Stimulated activated CD4-positive, alpha-beta T cell treated with anti-CD3 and anti-CD28 coated beads, Interleukin-2, amount 100 ng/mL, for 48 hours (primary cell): ENCODE measurements at places on chromosomes 2 and 18.

DNA sequence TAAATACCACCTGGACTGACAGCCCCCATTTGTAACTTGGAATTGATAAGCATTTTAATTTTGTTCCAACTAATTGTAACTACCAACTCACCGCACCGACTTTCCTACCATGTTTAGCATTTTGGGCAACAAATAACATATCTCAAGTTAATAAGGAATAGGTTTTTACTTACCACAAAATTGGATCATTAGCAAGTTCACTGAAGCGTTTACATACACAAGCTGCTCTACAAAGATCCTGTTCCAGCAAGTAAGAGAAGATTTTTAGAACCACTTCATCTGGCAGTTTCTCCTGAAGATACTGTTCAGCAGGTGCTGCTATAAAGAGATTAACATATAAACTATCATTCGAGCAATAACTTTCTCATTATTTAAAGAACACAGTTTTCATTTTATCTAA, 55.7 kb downstream of the MSH6 start:
- DNase-seq = no peak

GRCh38 chr2:160365716-160366367, 127.8 kb downstream of the RBMS1 start:
- no peak for DNase-seq

- DNase-seq = no peak
These were observed 172.9 kb downstream of the CELF4 start for GRCh38 chr18:37392648-37393047.

DNA sequence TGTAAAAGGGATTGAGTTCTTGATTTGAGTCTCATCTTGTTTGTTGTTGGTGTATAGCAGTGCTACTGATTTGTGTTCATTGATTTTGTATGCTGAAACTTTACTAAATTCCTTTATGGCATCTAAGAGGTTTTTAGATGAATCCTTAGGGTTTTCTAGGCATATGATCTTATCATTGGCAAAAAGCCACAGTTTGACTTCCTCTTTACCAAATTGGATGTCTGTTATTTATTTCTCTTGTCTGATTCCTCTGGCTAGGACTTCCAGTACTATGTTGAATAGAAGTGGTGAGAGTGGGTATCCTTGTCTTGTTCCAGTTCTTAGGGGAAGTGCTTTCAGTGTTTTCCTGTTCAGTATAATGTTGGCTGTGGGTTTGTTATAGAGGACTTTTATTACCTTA, 4.8 kb downstream of the ANKAR start:
- DNase-seq = no peak

- no peak for DNase-seq
These were observed 2.9 kb upstream of the DSG4 start for GRCh38 chr18:31373641-31374040.

DNA sequence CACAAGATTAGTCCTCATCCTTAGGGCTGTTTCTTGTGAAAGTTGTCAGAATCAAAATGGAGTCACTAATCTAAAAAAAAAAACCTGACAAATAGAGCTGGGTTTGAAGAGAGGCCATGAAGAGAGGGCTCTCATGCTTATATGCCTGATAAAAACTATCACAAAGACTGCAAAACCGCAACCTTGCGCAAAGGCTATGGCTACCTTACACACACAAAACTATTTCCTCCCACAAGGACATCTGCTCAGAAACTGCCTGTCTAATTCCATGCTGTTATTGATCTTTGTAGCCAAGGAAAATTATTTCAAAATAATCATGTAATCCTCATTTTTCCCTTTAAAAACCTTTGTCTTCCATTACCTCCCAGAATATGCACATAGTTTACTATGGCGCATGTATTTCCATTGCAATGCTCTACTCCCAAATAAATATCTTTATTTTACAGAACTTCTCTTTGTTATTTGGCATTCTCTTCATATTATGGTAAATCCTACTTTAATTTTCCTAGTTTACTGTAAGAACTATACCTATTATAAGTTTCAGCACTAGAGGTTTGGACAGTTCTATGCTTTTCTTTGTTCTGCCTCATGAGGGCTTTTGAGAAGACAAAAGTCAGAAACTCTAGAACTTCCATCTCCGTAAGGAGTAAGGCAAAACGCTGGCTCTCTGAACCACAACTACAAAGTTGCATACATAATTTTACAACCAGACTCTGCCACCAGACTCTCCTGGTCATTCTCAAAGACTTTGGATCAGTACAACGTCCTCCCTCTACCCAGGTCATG, 9.6 kb upstream of the DPYSL5 start:
- no peak for DNase-seq

DNA sequence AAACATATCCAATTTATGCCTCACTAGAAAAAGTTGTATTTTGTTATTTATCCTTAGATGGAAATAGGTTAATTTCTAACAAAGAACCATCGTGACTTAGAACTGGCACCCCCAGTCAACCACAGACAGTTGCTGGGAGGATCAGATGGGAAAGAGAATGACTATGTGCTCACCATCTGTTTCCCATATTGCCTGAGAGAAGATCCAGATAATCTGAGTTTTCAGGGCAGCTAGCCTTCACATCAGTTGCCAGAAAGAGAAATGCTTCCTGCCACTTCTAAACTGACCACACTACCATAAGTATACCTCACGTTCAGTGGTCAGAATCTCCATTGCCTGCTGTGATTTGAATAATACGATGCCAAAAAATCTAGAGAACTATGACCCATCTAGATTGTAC, 28.4 kb upstream of the NEB start:
- no peak for DNase-seq

GRCh38 chr2:234025891-234026401, 24.6 kb upstream of the SPP2 start:
- DNase-seq = no peak

- DNase-seq = no peak
These were observed 237.6 kb downstream of the PRKCE start for GRCh38 chr2:45889053-45889452.

- no peak for DNase-seq
These were observed 1103.2 kb upstream of the ZEB2 start for GRCh38 chr2:145623136-145623535.

GRCh38 chr18:36352384-36352783, 54.9 kb downstream of the FHOD3 start:
- no peak for DNase-seq

DNA sequence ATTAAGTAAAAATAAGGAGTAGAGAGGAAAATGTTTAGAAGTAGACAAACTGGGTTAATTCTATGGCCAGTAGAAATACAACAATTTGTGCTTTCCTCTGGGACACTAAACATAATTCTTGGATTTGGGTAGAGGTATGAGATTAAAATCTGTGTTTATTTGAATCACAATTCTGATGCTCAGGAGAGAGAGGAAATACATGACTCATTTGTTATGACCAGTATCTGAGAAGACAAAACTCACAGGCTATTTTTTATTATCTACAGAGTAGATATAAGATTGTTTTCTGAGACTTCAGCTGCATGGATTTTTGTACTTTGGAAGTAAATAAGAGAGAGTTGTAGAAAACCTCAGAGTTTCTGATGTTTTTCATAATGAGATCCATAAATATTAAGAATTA, 315.7 kb upstream of the CWC22 start:
- DNase-seq = no peak

GRCh38 chr2:237393523-237393922, 20.4 kb downstream of the COL6A3 start:
- DNase-seq = no peak
